KG1 (cell line): ENCODE measurements at places on chromosomes 2 and 18.

DNA sequence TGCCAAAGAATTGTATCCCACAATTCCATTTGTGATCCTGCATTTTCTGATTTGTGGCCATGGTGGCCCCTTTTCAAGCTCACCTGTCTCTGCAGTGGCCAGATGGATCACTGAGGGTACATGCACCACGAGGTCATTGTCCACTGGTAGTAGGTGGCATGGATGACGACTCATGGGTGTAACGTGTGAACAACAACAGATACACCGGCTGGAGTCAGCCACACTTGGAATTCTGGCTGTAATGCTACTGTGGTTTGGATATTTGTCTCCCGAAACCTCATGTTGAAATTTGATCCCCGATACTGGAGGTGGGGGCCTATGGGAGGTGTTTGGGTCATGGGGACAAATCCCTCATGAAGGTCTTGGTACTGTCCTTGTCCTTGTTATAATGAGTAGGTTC is 102.2 kb upstream of the TAF1B start:
- DNase-seq, result no peak

DNA sequence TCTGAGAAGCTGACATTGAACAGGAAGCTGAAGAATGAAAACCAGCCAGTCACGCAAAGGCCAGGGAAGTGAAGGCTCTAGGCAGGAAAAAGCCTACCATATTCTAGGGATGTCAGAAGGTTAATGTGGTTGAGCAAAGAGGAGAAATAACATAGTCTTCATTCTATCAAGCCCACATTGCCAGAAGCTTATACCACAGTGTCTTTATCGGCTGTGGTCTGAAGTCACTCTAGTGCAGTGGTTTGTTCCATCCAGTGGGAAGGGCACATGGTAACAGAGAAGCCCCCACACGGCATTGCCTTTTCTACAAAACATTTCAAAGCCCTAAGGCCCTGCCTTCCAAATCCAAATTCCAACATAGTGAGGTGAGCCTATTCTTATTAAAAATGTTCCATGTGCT is 311.3 kb downstream of the TNS1 start:
- DNase-seq, result no peak

GRCh38 chr2:128414351-128414750 is 95.7 kb upstream of the HS6ST1 start:
- DNase-seq, result no peak

- DNase-seq, result no peak
Observed at GRCh38 chr2:221527776-221528309, 44.3 kb downstream of the EPHA4 start.

- DNase-seq, result no peak
Observed at GRCh38 chr2:241329669-241330615, 14.2 kb downstream of the SEPTIN2 start.

- no peak for DNase-seq
Observed at GRCh38 chr2:127697482-127698180, 3.7 kb upstream of the SFT2D3 start.

- no peak for DNase-seq
Observed at GRCh38 chr2:8061219-8061618, 620.6 kb upstream of the ID2 start.

DNA sequence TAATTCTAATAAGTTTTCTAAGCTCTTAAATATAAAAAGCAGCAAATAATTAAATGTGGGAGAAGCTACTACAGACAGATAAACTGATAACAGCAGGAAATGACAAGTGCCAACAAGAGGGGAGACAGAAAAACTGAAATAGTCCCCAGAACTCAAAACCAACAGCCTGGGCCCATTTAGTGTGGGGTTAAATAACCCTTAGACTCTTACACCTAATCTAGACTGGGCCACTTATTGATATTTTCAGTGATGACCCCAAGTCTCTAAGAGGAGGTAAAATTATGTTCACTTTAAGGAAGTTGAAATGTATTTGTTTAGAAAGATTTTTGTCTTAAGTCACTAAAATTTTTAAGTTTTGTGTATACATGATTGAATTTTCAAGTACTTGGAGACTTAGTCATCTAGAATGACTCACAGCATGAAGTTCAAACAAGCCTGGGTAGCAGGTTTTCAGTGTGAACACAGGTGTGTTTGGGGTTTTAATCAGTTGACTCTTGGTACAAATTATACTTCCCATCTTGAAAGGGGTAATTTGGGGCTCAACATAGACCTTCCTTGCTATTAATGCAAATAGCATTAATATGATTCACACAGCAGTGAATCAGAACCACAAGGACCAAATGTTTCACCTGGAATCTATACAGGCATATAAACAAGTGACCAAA is 54.9 kb upstream of the MYO3B start:
- no peak for DNase-seq

DNA sequence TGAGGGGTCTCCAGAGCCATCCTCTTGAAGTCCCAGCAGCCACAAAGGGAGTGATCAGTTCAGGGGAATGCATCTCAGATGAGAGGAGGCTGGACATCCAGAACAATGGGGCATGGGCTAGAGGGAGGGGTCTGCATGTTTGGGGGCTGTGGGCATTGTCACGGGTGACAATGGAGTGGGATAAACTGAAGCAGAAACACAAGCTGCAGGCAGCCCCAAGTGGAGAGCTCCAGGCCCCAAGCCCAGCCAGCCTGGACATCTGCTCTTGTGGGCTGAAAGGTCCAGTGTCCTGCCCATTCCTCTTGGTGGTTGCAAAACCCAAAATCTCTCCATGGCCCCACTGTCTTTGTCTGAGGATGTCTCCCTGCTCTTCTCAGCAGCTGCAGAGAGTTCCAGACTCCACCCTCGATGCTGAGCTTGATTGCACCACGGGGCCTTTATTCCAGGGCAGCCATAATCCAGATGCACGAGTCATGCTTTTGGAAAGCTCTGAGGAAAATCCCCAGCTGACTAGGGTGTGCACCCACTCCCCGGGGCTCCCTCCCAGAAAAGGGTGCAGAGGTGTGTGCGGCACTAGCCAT is 149.4 kb downstream of the TNS1 start:
- no peak for DNase-seq

GRCh38 chr2:48080534-48081316 is 174.4 kb upstream of the FBXO11 start:
- no peak for DNase-seq
